Activated T-helper 1 cell treated with Interleukin-2 at 50 U/mL for 16 hours (primary cell): ENCODE measurements at places on chromosomes 5 and 9.

- DNase-seq, result no peak
Observed at GRCh38 chr9:22103685-22104575, 94.8 kb upstream of the CDKN2B start.

- no peak for DNase-seq
Observed at GRCh38 chr9:89891221-89891590, 286.4 kb downstream of the GADD45G start.

- no peak for DNase-seq
Observed at GRCh38 chr9:90813046-90813445, 11.4 kb downstream of the SYK start.

- no peak for DNase-seq
Observed at GRCh38 chr5:159877894-159878448, 38.3 kb upstream of the ADRA1B start.

DNA sequence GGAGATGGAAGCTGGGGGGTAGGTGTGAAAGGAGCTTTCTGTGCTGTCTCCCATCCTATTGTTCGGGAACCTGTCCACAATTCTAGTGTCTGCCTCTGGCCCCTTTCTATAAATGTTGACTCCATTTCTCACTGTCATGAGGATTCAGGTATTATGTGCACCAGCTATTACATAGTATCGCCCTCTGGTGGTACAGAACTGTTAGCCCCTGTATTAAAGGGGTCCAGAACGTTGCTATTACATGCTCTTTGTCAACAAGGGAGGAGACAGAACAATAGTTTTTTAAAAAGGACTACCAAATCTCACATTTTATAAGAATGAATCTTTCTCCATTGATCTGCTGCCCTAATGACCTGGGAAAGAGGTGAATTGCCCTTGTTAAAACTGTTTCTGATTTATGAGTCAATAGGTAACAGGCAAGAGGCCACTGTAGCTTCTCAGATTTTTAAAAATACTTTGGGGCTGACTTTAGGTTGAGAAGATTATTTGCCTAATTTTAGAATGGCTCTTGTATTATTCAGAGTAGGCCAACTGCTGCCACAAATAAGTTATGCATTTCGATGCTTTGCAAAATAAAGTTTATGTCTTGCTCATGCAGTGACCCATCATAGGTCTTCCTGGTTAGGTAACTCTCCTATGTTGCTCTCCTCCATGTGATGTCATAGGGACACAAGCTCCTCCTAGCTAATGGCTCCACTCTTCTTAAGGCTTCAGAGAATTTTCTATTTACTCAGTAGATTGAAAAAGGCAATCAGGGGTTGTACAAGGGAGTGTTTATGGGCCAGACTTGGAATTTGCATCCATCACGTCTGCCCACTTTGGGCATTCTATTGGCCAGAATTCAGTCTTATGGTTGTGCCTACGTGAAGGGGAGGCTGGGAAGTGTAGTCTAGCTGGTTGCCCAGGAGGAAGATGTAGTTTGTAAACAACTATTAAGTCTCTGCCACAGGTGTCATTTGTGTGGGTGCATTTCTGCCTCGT, 20.8 kb downstream of the DCANP1 start:
- no peak for DNase-seq
